ENCODE measurements at places on chromosomes 5 and 9.

DNA sequence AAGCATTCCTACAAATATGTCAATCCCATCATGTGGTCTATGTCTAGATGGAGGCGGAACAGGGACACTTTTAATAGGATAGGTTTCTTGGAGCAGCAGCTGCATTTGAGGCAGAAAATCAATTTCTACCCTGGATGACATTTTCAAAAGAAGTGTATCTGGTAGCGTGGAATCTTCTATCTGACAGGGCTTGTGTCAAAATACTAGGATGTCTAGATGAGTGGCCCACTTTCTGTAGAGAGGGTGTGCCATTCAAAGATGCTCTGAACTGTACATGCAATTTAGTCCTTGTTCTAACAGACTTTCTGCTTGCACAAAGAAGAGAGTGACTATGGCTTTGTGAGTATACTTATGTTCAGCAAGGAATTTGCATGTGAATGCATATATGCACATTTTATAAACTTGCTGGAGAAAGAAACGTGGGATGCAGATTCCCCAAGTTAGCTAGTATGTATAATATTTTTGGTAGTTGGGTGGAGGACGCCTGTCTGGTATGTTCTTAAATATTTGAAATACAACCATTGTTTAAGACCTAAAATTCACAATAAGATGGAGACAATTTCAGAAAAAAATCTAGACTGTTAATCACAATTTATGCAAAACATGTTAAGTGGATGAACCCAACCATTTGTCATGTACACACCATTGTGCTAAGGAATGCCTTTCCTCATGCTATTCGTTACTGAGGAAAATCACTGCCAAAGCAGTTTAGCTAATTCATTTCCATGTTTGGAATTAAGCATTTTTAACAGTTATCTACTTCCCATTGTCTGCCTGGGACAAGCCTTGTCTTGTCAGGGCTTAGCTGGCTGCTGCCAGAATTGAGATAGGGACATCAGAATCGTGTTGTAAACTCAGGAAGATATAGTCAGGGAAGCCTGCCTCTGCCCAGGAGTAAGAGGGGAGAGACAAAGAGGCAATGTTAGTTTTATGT lies 129.1 kb upstream of the MEF2C start:
- no peak for DNase-seq

DNA sequence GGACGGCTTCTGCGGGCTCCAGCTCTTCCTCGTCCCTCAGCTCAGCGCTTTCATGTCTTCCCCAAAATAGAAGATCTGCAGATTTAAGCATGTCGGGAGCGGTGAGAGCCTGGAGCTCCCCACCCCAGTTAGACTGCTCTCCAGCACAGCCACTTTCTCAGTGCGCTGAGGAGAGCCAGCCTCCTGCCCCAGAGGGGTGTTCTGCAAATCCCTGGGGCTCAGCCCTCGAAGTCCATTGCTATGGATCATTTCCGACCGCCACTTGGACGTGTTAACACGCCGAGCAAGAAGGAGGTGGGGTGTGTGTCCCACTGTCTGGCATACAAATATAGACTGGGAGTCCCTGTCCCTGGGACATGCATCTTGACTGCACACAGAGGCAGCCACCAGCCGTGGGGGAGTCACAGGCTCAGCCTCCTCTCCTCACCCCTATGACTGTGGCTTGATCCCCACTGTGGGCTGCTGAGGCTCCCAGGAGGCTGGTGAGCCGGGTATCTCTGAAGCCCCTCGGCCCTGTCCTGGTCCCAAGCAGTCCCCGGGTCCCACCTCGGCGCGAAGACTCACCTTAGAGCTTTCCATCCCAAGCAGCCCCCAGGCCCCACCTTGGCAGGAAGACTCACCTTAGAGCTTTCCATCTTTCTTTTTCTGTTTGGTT lies 30.0 kb upstream of the RNF130 start:
- no peak for DNase-seq

DNA sequence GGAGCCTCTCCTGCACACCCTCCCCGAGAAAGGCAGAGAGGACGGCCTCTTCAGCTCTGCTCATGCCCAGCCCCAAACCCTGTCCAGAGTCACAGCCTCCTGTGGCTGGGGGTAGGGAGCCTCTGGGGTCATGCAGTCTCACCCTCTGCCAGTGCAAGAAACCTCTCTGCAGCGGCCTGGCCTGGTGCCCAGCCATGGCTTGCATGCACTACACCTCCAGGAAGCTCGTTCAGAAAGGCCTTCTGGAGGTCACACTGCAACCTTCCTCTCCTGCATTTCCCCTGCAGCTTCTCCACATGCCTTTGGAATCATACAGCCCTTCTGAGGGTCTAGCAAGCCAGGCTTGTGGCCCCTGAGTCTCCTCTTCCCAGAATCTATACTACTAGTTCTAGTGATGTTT lies 17.9 kb downstream of the CSF1R start:
- no peak for DNase-seq

DNA sequence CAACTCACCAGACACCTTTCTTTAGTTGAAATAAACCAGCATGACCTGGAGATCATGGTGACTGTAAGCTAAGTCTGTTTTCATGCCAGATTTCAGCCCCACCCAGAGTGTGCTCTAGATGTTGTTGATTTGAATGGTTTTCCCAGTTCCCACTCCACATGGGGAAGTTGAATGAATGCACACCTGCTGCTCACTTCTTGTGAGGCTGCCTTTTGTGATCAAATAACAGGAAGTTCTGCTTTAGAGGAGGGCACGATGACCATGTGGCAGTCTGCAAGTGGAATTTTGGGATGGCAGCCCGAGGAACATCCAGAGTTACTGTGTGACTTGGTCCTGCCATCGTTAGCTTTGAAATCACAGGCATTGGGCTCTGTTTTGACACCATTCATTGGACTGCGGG lies 18.7 kb downstream of the SLC46A2 start:
- DNase-seq = no peak

DNA sequence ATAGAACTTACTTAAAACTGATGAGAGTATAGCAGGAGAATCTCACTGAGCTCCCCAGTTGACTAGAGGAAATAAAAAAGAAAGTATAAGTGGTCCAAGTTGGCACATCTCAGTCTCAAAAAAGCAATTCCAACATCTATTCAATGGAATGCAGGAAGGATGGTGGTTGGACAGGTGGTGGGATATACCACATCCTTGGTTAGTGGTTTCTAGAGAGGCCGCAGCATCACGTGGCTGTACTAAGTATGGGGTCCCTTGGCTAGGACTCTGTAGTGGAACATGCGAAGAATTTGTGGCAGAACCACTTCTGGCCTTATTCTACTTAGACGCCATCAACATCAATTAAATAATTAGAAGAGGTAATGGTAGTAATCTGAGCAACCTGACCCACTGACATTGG lies 232.4 kb downstream of the SAXO1 start:
- DNase-seq = no peak

- no peak for DNase-seq
Observed at GRCh38 chr5:16169550-16169949, 10.0 kb downstream of the MARCHF11 start.

DNA sequence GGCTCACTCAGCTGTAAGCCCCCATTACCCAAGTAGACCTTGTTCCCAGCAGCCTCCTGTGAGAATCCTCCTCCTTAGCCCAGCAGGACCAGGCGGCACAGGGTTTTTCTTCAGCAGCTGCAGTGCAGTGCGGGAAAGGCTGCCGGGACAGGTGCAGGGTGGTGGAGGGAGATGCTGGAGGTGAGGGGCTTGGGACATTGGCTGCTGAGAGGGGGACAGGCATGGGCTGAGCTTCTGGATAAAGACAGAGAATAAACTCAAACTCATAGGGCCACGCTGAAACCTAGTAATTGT lies 174.7 kb downstream of the CACNA1B start:
- DNase-seq = no peak

- DNase-seq = no peak
Observed at GRCh38 chr5:84301535-84301934, 83.1 kb downstream of the EDIL3 start.

DNA sequence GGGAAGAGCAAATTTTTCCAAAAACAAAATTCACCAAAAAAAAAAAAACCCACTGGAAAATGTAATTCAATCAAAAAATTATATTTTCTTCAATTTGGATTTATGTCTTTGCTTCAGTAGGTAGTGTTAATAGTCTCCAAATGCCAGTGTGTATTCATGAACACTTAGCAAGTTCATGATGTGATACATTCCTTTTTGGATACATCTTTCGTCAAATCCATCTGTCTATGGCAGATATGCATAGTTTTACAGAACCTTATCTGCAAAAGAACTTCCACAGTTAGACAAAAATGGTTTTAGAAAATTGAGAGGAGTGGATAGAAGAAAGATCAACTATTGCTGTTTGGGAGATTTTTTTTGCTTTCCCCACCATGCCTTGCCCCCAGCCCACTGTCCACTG lies 214.6 kb downstream of the DEPDC1B start:
- DNase-seq = no peak

DNA sequence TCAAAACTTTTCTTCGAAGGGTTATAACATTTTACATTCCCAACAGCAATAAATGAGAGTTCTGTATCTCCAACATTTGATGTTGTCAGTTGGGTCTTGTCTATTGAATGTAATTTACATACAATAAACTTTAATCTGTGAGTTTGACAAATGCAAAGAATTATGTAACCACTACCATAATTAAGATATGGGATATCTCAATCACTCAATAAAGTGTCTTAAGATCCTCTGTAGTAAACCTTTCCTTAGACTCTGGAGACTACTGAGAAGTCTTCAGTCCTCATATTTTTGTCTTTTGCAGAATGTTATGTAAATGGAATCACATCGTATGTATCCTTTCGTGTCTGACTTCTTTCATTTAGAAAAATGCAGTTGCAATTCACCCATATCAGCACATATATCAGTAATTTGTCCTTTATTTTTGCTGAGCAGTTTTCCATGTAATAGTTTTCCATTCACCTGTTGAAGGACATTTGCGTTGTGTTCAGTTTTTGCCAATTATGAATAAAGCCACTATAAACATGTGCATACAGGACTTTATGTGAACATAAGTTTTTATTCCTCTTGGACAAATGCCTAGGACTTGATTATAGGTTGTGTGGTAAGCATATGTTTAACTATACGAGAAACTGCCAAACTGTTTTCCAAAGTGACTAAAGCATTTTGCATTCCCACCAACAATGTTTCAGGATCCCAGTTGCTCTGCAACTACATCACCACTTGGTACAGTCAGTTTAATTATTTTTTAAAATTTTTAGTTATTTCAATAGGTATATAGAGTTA lies 784.6 kb upstream of the ZNF608 start:
- no peak for DNase-seq
